NCI-H1105 treated with DMSO at 0.1 percent for 48 hours (cell line): ENCODE measurements at places on chromosomes 3 and 15.

DNA sequence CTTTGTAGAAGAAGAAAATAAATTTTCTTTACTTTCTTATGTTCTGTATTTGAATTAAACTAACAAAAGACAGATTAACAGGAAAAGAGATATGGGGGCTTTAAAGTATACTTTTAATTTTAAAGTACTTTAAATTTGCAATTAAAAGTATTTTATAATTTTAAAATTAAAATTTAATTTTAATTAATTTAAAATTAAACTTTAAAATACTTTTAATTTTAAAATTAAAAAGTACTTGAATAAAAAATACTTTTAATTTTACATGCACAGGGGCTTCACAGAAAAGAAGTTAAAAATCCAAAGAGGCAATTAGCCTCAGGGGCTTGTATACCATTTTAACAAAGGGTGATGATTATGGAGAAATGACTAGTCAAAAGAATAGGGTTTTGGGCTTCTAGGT, 420.5 kb upstream of the TGFBR2 start:
- no peak for DNase-seq

GRCh38 chr3:10822708-10823515, 6.9 kb downstream of the SLC6A11 start:
- DNase-seq: no peak

GRCh38 chr15:41154412-41154811, 38.3 kb upstream of the INO80 start:
- no peak for DNase-seq

DNA sequence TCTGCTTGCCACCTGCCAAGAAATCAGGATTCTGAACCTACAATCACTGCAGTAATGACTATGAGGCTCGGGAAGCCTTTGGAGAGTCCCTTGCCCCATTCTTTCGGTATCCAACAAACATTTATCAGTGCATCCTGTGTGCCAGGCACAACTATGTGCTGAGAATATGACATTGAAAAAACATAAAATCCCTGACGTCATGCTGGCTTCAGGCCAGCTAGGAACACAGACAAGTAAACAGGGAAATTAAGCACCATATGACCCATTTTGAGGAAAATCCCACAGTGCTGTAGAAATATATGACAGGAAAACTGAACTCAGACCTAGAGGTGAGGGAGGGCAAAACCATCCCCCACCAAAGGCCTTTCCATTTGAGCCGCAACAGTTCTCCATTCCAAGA, 34.1 kb upstream of the DET1 start:
- DNase-seq: no peak

DNA sequence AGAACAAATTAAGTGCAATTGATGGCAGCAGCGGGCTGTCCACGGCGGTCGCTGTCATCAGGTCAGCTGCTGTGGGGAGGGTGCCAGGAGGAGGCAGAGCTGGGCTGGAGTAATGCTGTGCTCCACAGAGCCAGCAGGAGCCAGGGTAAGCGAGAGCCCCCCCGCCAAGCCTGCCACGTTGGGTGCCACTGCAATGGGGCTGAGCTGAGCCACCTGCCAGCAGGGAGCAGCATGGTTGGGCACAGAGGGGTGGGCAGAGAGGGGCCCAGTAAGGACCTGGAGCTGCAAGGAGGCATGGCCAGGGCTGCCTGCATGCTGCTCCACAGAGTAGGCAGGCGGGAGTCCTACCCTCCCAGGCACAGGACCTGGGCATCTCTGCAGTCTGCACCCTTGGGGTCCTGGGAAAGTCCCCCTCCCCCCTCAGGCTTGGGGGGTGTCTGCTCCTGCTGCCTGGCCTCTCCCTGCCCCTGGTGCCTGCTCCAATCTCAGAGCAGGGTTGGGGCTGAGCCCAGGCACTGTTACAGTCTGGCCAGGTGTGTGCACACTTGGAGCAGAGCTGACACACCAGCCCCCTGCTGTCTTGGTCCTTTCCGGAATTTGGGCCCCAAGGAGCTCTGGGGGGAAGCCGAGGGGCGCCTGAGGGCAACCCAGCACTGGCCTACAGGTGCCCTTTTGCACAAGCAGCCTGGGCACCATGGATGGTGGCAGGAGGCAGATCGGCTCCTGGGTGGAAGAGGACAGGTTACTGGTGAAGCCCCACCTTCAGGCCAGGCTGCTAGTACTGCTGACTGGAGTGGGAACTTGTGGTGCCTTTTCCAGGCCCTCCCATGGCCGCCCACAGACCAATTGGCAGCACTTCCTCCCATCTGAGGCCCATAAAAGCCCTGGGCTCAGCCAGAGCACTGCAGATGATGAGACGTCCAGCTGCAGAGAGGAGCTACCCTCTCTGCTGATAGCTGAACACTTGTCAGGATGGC, 8.5 kb upstream of the PIAS1 start:
- no peak for DNase-seq
